ENCODE measurements at places on chromosomes 1 and 21.

- no peak overlapping the region for H3K4me3 ChIP-seq
- no peak overlapping the region for H3K27ac ChIP-seq
- DNase-seq, result no peak
- no peaks in the 10 kb centered on the region for H3K27me3 ChIP-seq
Measured at GRCh38 chr1:7641587-7642417, 129.3 kb upstream of the VAMP3 start.

DNA sequence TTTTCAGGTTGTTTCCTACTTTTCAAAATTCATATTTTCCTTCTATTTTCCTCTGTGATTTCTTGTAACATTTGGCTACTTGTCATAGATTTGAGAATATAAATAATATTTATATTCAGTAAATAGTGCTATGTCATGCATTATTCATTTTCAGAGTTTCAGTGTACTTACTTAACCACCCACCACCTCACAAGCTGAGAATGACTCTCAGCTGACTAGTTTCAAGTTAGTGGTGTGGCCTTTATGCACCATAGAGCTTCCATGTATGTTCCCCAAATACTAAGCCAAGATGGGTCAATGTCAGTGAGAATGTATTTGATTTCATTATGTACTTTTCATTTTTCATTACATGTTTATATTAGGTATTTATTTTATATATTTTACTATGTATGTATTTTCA, 56.9 kb upstream of the RGS1 start:
- no peak overlapping the region for H3K27ac ChIP-seq
- peaks cover 6% of the 10 kb centered on the region for H3K4me1 ChIP-seq
- no peak for DNase-seq
- H3K4me3 ChIP-seq, result no peak overlapping the region

DNA sequence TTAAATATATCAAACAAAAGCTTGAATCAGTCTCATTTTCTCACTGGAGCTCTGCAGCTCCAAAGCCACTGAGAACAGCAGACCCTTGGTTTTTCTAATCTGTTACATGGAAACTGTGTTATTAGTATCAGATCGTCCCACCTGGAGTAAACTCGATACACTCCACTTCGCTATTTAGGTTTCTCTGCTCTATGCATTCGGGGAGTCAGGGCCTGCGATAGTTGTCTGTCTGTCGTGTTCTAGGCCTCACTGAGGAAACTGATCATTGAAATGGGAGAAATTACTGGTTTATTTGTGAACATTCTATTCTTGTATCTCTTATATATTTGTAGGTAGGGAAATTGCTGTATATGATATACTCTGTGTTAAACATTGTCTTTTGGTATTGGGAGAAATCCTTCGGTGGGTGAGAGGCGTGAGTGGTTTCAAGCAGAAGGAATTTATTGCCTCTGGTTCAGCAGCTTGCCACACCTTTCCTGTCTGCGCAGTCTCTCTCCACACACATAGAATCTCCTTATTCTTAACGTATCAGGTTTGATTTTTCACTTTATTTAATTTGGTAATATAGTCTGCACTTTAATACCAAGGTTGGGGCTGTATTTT, 8.5 kb downstream of the PRDM2 start:
- H3K4me3 ChIP-seq, result no peak overlapping the region
- no peak overlapping the region for H3K27ac ChIP-seq
- H3K36me3 ChIP-seq, result no peaks in the 10 kb centered on the region
- H3K4me1 ChIP-seq, result no peaks in the 10 kb centered on the region
- no peak for DNase-seq
- no peaks in the 10 kb centered on the region for H3K27me3 ChIP-seq

DNA sequence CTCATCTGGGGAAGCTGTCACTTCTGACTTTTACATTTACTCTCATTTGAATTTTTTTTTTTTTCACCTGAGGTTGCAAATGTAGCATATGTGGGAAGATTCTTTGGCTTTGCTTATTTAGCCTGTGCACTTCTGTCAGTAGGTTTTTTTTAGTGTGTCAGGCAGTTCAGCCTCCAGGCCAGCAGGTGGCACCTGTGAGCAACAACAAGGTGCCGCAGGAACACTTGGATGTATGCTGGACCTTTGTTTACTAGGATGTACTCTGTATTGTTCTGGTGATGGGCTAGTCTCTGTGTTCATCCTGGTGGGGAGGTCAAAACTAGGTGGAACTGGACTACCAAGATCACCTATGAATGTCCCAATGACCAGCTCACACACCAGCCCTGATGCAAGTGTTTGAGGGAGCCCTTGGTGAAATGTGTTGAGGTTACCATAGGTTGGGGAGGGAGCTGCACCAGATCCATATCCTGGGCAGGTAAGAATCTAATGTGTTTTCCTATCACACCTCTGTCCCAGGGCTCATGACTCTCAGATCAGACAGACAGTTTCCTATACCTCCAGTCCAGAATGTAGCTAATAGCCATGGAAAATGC, 618.2 kb downstream of the BRINP3 start:
- no peaks in the 10 kb centered on the region for H3K36me3 ChIP-seq
- H3K4me1 ChIP-seq, result no peaks in the 10 kb centered on the region
- DNase-seq, result no peak

GRCh38 chr1:59776960-59777852, 37.5 kb upstream of the HOOK1 start:
- no peaks in the 10 kb centered on the region for H3K36me3 ChIP-seq
- no peaks in the 10 kb centered on the region for H3K4me1 ChIP-seq
- H3K27ac ChIP-seq, result no peak overlapping the region
- no peak overlapping the region for H3K4me3 ChIP-seq
- no peaks in the 10 kb centered on the region for H3K27me3 ChIP-seq

GRCh38 chr1:147463022-147463421, 78.3 kb upstream of the BCL9 start:
- no peak overlapping the region for H3K27ac ChIP-seq
- no peaks in the 10 kb centered on the region for H3K36me3 ChIP-seq
- H3K4me3 ChIP-seq, result no peak overlapping the region
